H54 (cell line): ENCODE measurements at places on chromosomes 5 and 9.

GRCh38 chr9:137114220-137114612, 317 bp downstream of the DPP7 start:
- no peak for DNase-seq

- DNase-seq = no peak
Measured at GRCh38 chr5:58024151-58024550, 435.7 kb downstream of the PLK2 start.

DNA sequence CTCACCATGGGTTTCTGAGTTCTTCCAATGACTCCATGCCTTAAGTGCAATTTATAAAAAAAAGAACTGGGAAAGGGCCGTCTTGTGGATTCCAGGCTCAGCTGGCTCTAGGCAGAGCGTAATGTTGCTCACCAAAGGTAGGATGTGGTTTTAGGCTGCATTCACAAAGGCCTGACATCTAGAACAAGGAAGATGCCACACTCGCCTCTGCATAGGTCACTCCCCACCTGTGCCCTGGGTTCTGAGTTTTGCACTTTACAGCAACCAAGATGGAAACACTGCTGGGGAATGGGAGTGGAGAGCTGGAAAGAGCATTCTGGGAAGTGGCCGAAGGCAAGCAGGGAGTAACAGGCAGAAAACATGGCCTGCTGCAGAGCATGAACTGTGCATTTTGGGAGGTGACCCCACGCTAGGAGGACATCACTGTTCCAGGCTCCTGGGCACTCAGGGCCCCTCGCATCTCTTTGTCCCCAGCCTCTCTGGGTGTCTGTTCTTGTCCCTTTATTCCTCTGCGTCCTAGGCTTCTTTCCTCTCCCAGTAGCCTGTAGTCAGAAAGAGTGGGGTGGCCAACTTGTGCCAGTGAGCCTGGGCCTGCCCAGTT, 12.3 kb downstream of the FCN2 start:
- DNase-seq = no peak

GRCh38 chr5:81161012-81161601, 72.0 kb upstream of the CKMT2 start:
- no peak for DNase-seq

DNA sequence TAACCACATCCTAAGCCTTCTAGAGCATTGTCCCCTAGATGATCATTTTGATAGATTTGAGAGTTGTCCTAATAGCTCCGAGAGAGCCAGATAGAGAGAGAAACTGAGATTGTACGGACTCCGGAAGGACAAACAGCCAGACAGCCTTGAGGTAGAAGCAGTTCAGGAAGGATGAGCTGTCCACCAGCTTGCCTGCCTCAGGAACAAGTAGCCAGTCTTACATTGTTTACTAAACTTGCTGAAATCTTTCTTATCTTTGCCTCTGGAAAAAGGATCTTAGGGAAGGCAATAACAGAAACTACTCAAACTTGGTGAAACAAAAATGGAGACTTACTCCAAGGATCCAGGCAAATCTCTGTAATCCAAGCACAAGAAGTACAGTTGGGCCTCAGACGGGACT, 39.0 kb upstream of the SAP30L start:
- DNase-seq = no peak

GRCh38 chr9:14051419-14051818, 262.5 kb downstream of the NFIB start:
- DNase-seq = no peak

GRCh38 chr9:126451316-126451885, 124.8 kb downstream of the MVB12B start:
- DNase-seq = no peak

- no peak for DNase-seq
Measured at GRCh38 chr9:112065806-112066606, 109.1 kb downstream of the SUSD1 start.

- no peak for DNase-seq
Measured at GRCh38 chr5:142006363-142007236, 6.2 kb downstream of the GNPDA1 start.

- DNase-seq = no peak
Measured at GRCh38 chr5:36877667-36878391, 1.3 kb downstream of the NIPBL start.

- no peak for DNase-seq
Measured at GRCh38 chr5:66207800-66208561, 63.9 kb downstream of the SREK1 start.

DNA sequence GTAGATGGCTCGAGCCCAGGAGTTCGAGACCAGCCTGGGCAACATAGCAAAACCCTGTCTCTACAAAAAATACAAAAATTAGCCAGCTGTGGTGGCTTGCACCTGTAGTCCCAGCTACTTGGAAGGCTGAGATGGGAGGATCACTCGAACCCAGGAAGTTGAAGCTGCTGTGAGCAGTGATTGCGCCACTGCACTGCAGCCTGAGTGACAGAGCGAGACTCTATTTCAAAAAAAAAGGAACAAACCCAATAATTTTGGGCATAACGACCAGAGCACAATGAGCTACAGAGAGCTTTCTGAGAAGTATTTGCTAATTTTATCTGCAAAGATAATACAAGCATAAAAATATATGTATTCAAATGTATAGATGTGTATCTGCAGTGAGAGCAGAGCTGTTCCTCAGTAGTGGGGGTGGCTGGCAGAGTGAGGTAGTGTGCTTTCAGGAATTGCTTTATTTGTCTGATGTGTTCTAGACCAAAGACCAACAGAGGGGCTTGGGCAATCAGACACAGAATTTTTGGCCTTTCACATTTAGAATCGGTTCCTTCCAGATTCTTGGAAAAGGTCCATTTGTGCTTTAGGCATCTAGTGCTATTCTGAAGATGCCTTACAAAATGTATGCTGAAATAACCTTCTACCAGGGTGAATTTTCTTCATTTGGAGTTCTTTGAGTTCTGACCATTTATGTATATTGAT, 5.2 kb downstream of the DOCK8 start:
- no peak for DNase-seq

GRCh38 chr5:23419115-23419514, 88.3 kb upstream of the PRDM9 start:
- DNase-seq = peak; percentile 7

GRCh38 chr5:502325-503079, 21.7 kb downstream of the SLC9A3 start:
- DNase-seq = no peak

- no peak for DNase-seq
Measured at GRCh38 chr5:156087577-156088110, 239.3 kb upstream of the SGCD start.

DNA sequence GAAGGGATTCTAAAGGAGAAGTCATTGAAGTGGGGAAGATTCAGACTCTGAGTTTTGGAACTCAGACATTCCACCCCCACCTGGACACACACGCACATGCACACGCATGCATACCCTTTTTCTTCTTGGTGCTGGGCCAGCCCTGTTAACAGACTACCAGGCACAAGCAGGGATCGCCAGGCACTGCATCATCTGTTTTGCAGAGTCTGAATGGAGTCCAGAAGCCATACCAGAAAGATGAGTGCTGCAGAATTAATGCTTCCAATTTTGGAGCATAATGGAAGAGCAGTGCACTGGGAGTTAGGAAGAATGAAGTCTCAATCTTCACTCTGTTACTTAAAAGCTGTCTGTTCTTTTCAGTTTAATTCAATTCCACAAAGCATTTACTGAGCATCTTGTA, 95.5 kb downstream of the PDE8B start:
- DNase-seq = no peak

- DNase-seq = no peak
Measured at GRCh38 chr5:119168401-119168800, 97.5 kb downstream of the DMXL1 start.

- DNase-seq = no peak
Measured at GRCh38 chr9:83413367-83413766, 124.8 kb downstream of the FRMD3 start.

- no peak for DNase-seq
Measured at GRCh38 chr9:135985459-135985774, 24.2 kb upstream of the UBAC1 start.

DNA sequence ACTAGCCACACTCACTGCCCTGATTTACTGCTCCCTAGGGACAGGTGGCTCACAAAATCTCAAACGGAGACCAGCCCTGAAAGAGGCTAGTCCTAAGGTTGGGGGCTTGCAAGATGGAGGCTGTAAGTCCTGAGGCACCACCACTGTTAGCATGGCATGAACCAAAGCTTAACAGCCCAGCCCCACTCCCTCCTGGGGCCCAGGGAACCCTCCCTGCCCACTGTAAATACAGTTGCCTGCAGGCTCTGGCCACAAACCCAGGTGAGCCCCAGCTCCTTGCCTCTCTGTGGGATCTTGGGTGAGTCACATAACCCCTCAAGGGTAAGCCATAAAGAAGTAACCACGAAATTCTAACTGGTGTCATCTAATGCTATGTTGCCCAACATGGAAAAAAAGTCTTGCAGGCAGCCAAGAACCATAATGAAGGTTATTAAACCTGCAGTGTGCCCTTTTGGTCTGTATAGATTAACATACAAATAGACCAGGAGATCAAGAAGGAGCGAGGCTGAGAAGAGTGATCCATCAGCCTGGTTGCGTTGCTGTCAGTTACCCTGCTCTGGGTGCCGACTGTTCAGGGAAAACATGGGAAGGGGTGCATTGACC, 1.7 kb upstream of the POMT1 start:
- DNase-seq = no peak

- no peak for DNase-seq
Measured at GRCh38 chr9:4618700-4619099, 43.4 kb upstream of the PLPP6 start.

GRCh38 chr9:91302831-91303230, 58.9 kb downstream of the AUH start:
- peak; percentile 54 for DNase-seq

GRCh38 chr9:80968611-80969010, 720.7 kb downstream of the TLE1 start:
- peak; percentile 28 for DNase-seq

GRCh38 chr9:10366171-10366779, 246.5 kb downstream of the PTPRD start:
- DNase-seq = no peak

DNA sequence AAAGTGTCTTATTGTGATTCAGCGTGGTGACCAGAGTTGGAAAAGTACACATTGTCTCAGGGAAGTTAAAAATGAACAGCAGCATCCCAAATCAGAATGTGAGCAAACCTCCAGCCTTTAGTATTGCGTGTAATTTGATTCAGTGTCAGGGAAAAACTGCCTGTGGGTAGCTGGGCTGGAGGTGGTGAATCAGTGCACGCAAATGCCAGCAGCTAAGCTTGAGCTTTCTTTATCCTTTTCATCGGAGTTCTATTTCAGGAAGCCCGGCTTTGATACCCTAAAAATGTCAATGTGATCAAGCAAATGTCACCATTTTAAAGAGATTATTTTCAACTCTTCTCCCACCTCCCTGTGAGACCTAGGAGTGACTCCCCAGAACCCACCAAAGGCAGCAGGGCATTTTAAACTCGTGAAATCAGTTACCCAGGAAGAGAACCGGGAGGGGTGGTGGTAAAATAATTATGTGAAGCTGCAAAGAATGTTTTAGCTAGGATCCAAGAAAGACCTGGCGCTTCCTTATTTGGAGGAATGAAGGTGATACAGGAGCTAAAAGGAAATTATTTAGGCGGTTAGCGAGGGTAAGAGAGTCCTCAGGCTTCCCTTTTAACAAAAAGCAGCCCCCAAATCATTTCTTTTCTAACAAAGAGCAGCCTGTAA, 25.7 kb upstream of the C5orf47 start:
- DNase-seq = peak; percentile 69

DNA sequence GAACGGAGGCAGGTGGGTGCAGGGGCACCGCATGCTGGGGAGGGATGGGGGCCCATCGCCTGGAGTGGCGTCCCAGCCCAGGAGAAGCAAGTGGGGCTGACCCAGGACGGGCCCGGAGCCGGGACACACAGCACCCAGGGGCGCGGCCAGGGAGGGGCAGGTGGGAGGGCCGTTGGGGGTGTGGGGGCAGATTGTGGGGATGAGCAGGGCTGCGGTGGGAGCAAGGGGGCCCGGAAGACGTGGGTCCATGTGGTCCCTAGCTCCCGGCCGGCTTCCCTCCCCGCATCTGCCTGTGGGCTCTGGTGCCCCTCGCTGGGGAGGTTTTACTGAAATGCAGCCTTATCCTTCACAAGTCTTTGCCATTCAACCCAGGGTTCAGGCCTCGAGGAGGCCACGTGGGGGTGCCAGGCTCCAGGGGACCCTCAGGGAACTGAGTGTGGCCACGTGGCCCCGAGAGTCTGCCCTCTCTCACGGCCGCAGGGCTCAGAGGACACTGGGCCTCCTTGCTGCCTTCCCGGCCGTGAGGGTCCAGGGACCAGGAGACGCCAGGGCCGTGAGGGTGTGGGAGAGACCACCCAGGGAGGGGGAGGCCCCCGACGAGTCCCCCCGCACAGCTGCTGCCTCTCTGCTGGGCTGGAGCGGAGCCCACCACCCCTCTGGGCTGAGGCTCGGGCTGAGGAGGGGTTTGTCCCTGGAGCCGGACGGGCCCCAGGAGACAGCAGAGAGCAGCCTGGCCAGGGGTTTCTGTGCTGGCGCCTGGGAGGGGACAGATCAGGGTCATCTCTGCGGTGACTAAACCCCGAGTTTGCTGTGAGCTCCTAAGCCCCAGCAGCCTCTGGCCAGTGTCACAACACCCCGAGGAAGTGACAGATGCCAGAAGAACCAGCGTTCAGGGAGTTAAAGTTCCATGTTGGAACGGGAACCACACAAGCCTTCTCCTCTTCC, 35.2 kb downstream of the SLC9A3 start:
- DNase-seq = no peak

DNA sequence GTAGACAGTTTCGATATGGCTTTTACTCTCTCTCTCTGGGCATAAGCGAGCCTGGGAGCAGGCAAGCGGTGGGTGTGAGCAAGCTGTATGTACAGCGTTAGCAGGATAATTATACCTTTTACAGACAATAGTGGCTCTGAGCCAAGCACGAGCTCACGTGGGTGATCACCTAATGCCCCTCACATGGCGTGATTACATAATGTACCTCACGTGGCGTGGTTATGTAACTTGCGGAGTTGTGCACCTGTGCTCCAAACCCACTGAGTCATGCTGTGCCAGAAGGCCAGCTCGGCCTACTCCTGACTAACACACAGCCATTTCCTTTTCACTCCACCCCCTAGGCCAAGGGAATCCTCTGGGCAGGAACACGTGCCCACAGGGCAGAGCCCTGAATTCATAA, 797.2 kb downstream of the EFNA5 start:
- no peak for DNase-seq

GRCh38 chr9:72480921-72481320, 40.5 kb upstream of the TMC1 start:
- DNase-seq = no peak

DNA sequence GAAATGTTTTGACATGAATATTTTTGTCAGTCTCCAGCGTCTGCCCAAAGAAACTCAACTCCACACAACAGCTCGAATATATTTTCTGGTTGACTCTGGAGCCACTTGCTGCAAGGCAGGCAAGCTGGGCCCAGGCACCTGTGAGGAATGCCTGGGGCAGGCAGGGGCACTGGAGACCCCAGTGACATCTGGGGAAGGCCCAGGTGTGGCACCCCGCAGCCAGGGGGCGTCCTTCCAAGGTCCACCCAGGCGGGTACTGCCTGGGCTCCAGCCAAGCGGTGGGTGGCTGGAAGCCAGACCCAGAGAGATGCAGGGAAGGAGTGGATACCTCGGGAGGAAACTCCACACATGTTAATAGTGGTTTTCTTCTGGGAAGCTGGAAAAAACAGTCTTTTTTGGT, 125.9 kb downstream of the PHF2 start:
- DNase-seq = no peak
